ENCODE measurements at places on chromosomes 2 and 18.

GRCh38 chr18:10015941-10016819 lies 102.4 kb downstream of the VAPA start:
- H3K4me3 ChIP-seq, result 0 out of 2 replicates have a peak overlapping the region, but pooled peaks have one; percentile 31
- no peaks in the 10 kb centered on the region for H3K27me3 ChIP-seq
- H3K36me3 ChIP-seq, result no peaks in the 10 kb centered on the region
- peaks cover 30% of the 10 kb centered on the region for H3K4me1 ChIP-seq

DNA sequence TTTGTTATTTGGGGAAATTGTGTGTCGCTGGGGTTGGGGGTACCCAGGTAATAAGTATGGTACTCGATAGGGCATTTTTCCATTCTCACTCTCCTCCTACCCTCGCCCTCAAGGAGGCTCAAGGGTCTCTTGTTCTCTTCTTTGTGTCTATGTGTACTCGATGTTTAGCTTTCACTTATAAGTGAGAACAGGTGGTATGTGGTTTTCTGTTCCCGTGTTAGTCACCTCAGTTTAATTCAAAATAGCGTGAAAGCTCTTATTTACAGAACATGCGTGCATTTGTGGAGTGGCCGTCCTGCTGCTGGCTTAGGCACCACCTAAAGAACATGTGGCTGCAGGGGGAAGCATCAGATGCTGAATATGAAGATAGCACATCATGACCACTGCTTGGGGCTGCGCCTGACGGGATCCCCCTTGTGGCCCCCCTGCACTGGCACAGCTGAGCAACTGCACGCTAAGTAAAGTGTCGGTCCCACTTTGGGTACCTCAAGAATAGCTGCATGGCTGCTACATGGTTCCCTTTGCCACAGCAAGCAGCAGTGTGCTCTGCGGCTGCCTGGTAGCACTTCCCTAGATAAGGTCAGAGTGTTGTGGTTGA lies 569.0 kb downstream of the DCDC2C start:
- no peaks in the 10 kb centered on the region for H3K36me3 ChIP-seq
- H3K4me3 ChIP-seq, result no peak overlapping the region
- H3K4me1 ChIP-seq, result no peaks in the 10 kb centered on the region
- no peak overlapping the region for H3K27ac ChIP-seq

DNA sequence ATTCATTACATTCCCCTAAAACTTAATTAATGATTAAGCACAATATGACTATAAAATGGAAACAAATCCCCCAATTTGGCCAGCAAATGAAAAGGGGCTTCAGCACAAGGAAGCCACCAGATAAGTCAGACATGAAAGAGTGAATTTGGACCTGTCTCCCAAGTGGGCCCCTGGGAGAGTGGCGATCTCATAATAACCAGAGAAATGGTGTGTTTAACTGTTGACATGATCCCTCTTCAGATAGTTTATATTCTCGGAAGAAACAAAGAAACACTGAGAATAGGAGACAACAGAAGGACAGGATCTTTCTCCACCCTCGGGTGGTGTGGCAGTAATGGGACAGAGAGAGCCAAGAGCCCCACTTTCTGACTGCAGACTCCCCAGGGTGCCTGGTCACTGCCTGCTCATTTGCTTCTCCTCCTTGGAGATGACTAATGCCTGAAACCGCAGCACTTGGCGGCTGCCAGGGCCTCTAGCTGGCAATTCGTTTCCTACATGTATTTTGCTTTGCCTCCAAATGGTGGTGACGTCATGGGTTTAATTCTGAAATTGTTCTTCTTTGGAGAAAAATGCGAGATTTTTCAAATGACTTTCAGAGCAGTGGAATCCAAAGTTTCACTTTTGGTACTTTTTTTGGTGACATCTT lies 46.4 kb upstream of the SPP2 start:
- peak overlapping the region; percentile 22 for H3K27ac ChIP-seq
- peak overlapping the region; percentile 35 for H3K4me3 ChIP-seq
- peaks cover 16% of the 10 kb centered on the region for H3K4me1 ChIP-seq
- H3K36me3 ChIP-seq, result no peaks in the 10 kb centered on the region

DNA sequence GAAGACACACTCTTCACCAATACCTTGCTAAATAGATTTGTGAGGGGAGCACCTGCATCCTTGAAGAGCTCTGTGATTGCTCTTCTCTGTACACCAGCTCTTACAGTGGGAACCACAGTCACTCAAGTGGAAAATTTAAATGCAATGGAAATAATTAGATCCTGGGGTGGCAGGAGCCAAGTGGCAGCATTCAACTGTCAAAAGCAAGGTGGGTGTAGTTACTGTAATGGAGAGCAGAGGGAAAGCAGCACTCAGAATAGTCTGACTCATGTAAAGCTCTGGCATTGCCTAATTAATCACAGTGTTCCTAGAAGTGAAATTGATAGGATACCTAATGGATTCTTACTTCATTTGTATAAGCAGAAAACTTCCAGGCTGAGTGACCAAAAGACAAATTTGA lies 245.8 kb downstream of the KCNE4 start:
- peak; percentile 20 for DNase-seq
- no peaks in the 10 kb centered on the region for H3K4me1 ChIP-seq
- no peak overlapping the region for H3K27ac ChIP-seq
- H3K27me3 ChIP-seq, result 0 out of 2 replicates have a peak, but pooled peaks cover 3% of the 10 kb centered on the region
- H3K4me3 ChIP-seq, result no peak overlapping the region
- H3K36me3 ChIP-seq, result no peaks in the 10 kb centered on the region

- H3K27ac ChIP-seq, result no peak overlapping the region
- no peak for DNase-seq
- no peaks in the 10 kb centered on the region for H3K36me3 ChIP-seq
Measured at GRCh38 chr2:8587920-8588830, 93.7 kb upstream of the ID2 start.

DNA sequence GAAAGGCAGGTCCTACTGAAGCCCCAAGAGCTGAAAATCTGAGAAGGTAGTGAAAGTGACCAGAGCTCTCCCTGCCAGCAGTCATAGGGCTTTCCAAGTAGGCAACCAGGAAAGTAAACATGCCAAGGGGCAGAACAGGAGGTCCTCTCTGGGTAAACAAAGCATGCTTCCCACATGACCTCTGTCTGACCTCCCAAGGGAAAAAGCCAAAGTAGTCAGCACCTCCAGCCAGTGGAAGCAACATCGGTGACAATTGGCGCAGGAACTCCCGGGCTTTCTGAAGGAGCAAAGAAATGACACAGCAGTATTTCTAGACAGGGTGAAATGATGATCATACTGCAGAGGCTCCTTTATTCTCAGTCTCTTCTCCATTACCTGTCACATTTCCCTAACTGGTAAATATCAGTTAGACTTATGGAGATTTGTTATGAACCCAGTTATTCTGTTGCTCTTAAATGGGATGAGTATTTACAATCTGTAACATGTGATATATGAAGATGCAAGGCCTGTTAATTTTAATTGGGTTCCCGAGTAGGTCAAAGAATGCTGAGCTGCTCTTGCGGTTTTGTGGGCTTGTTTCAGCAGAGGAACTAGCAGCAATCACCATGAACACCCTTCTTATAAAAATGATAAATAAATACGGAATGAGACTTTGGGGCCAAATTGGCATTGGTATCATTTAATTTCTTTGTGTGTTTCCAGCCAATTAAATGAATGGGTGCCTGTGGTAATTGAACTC lies 321.0 kb downstream of the RND3 start:
- no peak overlapping the region for H3K4me3 ChIP-seq
- no peak for DNase-seq
- H3K4me1 ChIP-seq, result peaks cover 26% of the 10 kb centered on the region
- no peaks in the 10 kb centered on the region for H3K36me3 ChIP-seq

GRCh38 chr2:233857511-233858141 lies 3.3 kb upstream of the HJURP start:
- no peak overlapping the region for H3K4me3 ChIP-seq
- peaks cover 9% of the 10 kb centered on the region for H3K4me1 ChIP-seq
- DNase-seq, result peak; percentile 54
- H3K27ac ChIP-seq, result no peak overlapping the region

DNA sequence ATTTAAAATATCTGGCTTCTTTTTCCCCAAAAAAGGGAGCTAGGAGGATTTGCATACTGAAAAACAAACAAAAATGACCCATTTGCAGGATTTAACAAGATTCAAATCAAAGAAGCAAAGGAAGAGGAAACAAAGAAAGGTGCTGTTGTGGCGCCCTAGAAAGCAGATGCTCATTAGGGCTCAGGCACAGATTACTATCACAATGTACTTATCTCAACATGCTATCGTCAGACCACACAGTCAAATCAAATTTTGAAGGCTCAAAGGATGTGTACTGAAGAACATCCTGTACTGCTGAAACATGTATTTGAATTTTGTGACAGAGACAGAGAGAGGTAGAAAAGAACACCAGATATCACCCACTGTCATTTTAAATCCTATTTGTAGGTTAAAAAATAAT lies 10.9 kb downstream of the RBMS1 start:
- no peak for DNase-seq
- no peak overlapping the region for H3K27ac ChIP-seq
- no peaks in the 10 kb centered on the region for H3K27me3 ChIP-seq
- no peaks in the 10 kb centered on the region for H3K36me3 ChIP-seq
- H3K4me3 ChIP-seq, result no peak overlapping the region

- DNase-seq, result peak; percentile 37
- peaks cover 14% of the 10 kb centered on the region for H3K4me1 ChIP-seq
- peak overlapping the region; percentile 30 for H3K4me3 ChIP-seq
- no peaks in the 10 kb centered on the region for H3K36me3 ChIP-seq
- H3K27ac ChIP-seq, result peak overlapping the region; percentile 39
Measured at GRCh38 chr2:187574969-187575750, 20.9 kb upstream of the TFPI start.

DNA sequence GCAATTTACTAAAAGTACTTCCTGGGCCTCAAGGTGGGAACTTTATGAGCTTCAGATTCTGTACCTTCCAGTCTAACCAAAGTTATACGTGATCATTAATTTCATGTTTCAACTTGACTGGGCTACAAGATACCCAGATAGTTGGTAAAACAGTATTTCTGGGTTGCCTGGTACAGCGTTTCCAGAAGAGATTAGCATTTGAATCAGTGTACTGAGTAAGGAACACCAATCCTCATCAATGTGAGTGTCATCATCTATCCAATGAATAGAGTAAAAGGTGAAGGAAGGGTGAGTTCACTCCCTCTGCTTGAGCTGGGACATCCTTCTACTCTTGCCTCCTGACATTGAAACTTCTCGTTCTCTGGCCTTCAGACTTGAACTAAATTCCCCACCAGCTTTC lies 274.5 kb upstream of the ID2 start:
- H3K27ac ChIP-seq, result no peak overlapping the region
- H3K4me3 ChIP-seq, result no peak overlapping the region
- no peak for DNase-seq
- peaks cover 4% of the 10 kb centered on the region for H3K4me1 ChIP-seq

DNA sequence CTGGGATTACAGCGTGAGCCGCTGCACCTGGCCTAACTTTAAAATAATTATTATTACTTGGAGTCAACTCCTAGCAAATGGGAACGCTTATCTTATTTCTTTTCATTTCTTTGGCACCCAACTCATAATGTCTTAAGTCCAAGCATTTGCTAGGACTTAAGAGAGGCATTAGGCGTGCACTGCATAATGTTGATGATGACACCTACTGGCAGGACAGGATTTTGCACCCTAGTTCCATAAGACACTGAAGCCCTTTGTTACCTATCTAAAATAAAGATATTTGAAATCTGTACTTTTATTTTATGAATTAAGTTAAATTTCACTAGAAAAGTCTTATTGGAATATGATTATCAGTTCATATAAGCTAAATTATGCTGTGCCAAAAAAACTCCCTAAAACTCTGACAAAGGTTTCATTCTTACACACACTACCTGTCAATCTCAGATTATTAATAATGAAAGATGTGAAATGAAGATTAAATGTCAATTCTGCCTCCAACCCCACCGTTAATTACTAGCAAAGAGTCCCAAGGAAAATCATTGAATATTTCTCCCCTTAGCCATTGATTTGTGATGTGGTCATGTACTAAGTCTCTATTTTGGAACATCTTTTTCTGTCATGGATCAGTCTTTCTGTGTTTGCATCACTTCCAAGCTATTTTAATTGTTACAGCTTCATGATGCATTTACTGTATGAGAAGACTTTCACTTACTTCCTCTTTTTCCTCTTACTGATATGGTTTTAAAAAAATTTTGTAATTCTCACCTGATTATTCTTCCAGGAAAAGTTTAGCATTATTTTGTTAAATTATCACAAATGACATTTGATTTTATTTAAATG lies 12.7 kb upstream of the CDH2 start:
- no peak overlapping the region for H3K4me3 ChIP-seq
- no peaks in the 10 kb centered on the region for H3K4me1 ChIP-seq
- peak; percentile 83 for DNase-seq
- H3K36me3 ChIP-seq, result no peaks in the 10 kb centered on the region
- no peak overlapping the region for H3K27ac ChIP-seq
- no peaks in the 10 kb centered on the region for H3K27me3 ChIP-seq

DNA sequence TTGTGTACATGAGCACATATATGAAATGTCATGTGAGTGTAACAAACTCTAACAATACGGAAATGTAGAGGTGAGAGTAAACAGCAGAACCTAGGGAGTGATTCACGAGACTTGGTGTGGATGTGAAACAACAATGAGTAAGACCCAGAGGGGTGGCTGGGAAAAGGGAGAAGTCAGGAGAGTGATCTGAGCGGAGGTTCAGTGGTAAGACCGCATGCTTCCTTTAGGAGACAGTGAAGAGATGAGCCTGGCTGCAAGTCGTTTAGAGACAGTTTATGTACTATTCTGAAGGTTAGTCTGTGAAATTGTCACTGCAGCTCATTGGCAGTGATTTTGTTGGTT lies 150.6 kb downstream of the PRPF40A start:
- no peak for DNase-seq
- no peaks in the 10 kb centered on the region for H3K27me3 ChIP-seq
- peaks cover 14% of the 10 kb centered on the region for H3K4me1 ChIP-seq
- no peaks in the 10 kb centered on the region for H3K36me3 ChIP-seq
- H3K4me3 ChIP-seq, result no peak overlapping the region

DNA sequence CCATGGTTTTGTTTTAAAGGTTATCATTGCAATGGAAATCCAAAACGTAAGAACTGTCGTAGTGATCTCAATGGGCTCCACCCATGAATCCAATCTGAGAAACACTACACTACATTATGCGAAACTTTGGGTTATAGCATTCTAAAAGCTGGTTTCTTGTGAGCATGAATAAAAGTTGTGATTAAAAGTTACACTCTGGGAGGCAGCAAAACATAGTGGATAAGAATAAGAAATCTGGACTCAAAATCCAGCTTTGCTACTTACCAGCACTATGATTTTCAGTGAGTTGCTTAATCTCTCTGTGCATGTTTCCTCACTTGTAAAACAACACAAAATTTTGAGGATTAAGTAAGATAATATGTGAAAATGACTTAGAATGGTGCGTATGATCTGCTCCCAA lies 25.7 kb upstream of the THOC1 start:
- no peak overlapping the region for H3K4me3 ChIP-seq
- H3K27ac ChIP-seq, result no peak overlapping the region
- peaks cover 14% of the 10 kb centered on the region for H3K4me1 ChIP-seq
- DNase-seq, result peak; percentile 41
- no peaks in the 10 kb centered on the region for H3K27me3 ChIP-seq

- no peaks in the 10 kb centered on the region for H3K27me3 ChIP-seq
- no peaks in the 10 kb centered on the region for H3K36me3 ChIP-seq
- H3K4me1 ChIP-seq, result no peaks in the 10 kb centered on the region
- peak; percentile 61 for DNase-seq
Measured at GRCh38 chr18:59140302-59140885, 710 bp downstream of the SEC11C start.

All from GM23248 (cell line).